ENCODE measurements at places on chromosomes 4 and X.

DNA sequence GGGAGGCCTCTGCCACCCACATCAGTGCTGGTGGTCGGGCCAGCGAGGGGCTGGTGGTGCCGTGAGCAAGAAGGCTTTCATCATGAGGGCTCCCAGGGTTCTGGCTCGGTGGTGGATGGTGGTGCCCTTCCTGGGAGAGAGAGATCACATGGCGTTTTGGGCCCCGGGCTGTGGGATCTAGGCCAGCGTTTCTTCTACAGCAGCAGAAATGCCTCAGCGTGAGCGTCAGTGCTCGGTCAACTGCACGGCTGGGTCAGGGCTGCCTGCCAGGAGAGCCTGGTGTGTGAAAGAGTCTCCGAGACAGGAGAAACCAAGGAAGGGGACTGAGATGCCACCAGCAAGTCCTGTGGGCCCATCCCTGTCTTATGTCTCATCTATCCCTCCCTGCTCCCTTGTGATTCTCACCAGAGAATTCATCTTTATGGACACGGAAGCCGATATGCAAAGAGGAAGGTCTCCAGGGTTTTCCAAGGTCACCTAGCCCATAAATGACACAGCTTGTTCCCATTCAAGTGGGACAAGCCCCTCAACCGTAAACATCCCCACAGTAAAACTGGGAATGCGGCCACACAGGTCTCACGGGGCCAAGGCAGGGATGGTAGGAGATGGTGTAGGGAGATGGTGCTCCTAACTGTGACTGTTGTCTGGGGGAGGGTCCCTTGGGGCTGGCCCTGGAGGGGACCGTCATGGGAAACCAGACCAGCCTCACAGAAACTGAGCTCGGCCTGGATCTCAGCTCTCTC, 99.2 kb downstream of the SORCS2 start:
- DNase-seq, result no peak

GRCh38 chrX:74613370-74614092, 893 bp downstream of the RLIM start:
- DNase-seq, result no peak

- DNase-seq, result no peak
Measured at GRCh38 chr4:139018971-139019758, 3.6 kb downstream of the NOCT start.

GRCh38 chrX:137567682-137568232, 1.8 kb downstream of the ZIC3 start:
- DNase-seq, result no peak

DNA sequence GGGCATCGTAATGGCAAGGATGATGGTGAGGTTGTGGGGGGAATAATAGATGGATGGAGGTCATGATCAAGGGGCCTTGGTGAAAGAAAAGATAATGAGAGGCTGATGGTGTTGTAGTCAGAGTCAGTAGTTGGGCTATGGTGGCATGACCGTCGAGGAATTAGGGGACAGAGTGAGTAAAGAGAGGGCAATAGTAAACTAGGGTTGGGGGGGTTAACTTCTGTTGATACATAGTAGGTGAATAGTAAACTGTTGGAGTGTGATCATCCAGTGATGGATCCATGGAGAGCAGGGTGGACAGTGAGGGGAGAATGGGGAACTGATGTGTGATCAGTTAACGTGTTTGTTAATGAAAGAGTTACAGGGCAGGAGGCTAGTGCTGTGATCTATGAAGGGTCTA, 920 bp downstream of the FTSJ1 start:
- DNase-seq, result no peak

GRCh38 chr4:181157647-181158046, 1085.6 kb upstream of the TENM3 start:
- DNase-seq, result no peak

DNA sequence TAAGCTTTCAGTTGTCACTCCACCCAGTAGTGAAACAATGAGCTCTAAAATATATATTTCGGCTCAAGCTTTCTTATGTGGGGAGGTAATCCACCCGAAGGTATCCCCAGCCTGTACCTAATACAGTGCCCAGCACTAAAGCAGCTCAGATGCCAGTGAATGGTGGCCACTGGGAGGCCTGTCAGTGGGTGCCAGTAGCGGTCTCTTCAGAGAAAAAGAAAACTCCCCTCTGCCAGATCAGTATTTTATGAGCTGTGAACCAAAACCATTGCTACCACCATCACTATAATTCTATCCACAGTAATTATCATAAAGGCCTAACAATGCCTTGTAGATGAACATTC, 835 bp upstream of the NFKB1 start:
- no peak for DNase-seq

DNA sequence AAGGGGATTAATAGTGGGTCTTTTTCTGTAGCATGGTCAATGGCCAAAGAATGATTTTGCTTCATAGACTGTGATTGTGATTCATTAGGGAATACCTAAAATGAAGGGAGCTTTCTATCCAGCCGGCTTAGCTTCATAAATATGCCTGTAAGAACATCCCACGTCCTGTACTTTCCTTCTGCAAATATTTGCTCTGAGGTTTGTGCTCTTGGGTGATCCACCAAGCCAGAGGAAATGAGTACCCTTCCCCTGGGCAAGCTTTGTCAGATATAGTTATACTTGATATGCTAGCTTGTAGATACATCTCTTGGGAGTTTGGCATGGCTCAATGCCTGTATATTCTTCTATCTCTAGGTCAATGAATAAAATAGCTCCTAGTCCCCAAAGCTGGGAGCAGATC, 28.2 kb upstream of the SPARCL1 start:
- DNase-seq, result no peak

GRCh38 chr4:14810568-14810967, 191.7 kb upstream of the CPEB2 start:
- DNase-seq, result no peak

DNA sequence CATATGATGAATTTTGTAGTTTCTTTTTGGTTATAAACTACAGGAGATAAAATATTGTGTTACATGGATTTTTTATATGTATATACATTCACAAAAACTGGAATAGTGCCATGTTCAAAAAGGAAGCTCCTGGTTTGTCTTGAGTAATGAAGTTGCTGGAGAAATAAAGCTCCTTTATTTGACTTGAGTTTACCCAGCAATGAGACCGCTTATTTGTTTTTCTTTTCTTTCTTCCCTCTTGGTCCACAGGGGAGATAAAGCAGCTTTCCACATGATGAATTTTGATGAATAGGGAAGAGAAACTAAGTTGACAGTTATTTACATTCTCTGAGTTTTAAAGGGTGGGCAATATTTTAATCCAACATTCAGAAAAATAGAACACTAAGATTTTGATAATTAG, 176.5 kb downstream of the GPM6A start:
- DNase-seq, result no peak

DNA sequence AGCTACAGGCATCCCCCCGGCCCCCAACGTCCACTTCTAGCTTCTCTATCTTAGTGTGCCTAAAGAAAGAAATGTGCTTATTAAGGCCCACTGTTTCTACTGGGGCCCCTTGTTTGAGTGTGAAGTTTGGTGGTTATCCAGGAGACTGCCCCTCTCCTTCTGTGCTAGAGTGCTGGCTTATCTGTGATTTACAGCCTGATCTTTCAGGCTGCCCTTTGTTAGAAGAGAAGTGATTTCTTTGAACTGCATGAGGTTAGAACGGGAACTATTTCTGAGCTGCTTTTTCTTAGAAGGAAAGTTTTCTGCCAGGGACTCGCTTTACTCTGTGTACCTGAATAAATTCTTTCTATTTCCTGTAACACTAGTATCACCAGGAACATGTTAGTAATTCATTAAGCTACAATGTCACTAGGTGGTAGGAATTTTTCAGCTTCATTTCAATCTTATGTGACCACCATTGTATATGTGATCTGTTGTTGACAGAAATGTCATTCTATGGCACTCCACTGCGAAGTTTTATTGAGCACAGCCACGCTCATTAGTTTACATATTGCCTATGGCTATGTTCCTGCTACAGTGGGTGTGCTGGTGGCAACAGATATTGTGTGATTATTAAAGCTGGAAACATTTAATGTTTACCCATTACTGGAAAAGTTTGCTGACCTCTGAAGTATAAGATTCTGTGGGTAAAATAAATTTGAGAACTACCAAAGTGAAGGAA, 193.8 kb upstream of the CXorf51B start:
- no peak for DNase-seq

GRCh38 chr4:14076776-14077175, 449.3 kb upstream of the BOD1L1 start:
- no peak for DNase-seq

- DNase-seq, result no peak
Measured at GRCh38 chr4:184503869-184504300, 29.5 kb upstream of the IRF2 start.

GRCh38 chrX:135273162-135273561, 21.3 kb downstream of the ETDA start:
- no peak for DNase-seq

DNA sequence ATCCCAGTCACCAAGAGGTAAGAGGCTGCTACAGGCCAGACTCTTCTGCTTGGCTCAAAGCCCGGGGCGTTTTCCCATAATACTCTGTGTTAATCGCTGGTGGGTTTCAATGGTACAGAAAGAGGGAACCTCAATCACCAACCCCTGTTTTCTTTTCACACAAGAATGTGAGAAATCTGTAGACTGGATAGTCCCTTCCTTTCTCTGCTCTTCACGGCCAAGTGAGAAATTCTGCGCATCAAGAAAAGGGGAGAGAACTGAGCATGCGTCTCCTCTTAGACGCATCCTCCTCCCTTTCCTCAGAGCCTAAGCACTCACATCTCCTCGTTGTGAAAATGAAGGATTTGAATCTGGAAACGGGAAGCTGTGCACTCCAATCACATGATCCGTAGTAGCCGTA, 64.7 kb downstream of the CLNK start:
- no peak for DNase-seq

DNA sequence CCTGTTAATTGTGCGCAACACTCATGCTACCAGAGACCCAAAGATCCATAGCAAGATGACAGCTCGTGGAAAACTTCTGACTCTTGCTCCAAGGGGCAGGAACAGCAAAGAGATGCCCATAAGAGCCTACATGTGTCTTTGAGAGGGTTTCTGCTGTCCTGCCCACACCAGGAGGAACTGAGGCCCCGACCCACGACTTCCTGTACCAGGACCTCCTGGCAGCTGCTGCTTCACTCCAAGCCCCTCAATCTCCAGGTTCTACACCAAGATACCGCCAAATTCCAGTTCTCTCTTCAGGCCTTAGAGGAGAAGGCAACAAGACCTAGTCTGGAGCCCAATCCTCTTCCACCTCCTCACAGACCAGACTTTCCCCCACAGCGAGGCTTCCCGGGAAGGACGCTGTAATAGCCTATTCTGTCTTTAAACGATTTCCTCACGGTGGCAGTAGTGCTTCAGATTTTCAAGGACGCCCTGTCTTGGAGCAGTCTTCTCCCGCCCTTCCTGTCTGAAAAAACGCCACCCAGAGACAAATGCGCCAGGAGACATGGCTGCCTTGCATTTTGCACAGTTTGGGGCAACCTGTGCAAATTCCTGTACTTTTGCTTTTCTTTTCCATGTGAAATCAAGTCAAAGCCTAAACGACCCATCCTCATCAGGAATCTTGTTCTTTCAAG, 230.2 kb upstream of the STK26 start:
- DNase-seq, result peak; percentile 73

GRCh38 chrX:14440106-14440505, 89.2 kb upstream of the GLRA2 start:
- no peak for DNase-seq

DNA sequence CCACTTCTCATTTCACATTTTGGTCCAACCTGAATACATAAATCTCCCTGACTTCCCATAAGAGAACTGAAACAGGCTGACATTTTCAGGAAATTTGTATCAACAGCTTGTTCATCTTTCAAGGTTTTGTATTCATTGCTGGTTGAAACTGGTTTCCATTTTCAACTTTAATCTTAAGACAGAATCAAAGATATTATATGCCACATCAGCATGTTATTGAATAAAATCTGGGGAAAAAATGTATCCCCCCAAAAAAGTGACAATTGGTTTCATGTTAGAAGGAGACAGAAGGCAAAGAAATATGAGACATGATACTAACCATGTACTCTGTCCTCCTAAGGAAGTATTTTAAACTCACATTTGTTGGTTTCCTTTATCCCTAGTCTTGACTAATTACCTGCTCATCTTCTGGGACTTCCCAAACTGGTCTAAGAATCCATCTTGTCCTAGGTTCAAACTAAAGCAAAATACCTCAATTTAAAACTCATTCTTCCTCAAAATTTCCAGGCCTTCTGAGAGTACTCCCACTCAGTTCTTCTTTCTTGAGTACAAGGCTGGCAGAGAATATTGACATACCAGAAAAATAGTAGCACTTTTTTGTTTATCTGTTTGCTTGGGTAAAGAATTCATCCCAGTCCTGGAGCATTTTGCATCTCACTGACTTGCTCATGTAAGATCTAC, 3.1 kb upstream of the ANTXR2 start:
- no peak for DNase-seq

DNA sequence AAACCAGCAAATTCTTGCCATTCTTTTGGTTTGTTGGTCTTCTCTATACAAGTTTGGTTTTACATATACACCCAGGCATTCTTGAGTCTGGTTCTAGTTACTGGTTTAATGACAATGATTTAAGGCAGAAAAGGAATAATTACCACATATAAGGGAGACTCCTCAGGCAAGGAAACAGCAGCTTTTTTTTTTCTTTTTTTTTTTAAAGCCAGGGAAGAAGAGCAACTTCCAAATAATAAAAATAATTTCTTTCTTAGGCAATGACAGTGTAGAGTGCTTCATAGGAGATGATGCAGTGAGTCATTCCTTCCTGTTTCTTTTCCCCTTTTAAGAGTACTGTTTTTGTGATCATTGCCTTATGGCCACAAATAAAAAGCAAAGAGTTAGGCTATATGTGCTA, 289.7 kb downstream of the DKK2 start:
- DNase-seq, result no peak
